Natural killer cell (primary cell): ENCODE measurements at places on chromosomes 7 and 10. TPM values are rescaled to one million over a fixed set of nuclear protein-coding genes. Genes with fewer than 3 reads are reported as not detected.

GRCh38 chr7:142328551-142328950 lies 70.7 kb upstream of the PRSS58 start:
- H3K36me3 ChIP-seq = no peaks in the 10 kb centered on the region
- no peak overlapping the region for H3K27ac ChIP-seq
- no peak for DNase-seq
- peaks cover 2% of the 10 kb centered on the region for H3K27me3 ChIP-seq
- no peak overlapping the region for H3K4me3 ChIP-seq

DNA sequence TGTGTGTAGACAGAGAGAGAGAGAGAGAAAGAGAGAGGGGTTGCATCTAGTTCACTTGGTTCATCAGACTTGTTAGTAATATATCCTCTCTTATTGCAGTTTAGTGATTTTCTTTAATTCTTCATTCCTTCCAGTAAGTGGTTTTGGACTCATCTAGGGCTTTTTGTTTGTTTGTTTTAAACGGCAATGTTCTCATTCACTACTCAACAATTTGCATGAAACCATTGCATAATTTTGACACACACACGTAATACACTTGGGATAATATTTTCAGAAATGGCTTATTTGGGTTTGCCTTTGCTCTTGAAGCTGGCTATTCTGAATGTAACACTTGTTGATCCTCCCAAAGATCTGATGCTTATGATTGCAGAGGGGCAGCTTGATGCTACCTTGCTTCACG lies 16.4 kb upstream of the ZNF32 start:
- H3K27me3 ChIP-seq = no peaks in the 10 kb centered on the region
- H3K4me1 ChIP-seq = peaks cover 19% of the 10 kb centered on the region

DNA sequence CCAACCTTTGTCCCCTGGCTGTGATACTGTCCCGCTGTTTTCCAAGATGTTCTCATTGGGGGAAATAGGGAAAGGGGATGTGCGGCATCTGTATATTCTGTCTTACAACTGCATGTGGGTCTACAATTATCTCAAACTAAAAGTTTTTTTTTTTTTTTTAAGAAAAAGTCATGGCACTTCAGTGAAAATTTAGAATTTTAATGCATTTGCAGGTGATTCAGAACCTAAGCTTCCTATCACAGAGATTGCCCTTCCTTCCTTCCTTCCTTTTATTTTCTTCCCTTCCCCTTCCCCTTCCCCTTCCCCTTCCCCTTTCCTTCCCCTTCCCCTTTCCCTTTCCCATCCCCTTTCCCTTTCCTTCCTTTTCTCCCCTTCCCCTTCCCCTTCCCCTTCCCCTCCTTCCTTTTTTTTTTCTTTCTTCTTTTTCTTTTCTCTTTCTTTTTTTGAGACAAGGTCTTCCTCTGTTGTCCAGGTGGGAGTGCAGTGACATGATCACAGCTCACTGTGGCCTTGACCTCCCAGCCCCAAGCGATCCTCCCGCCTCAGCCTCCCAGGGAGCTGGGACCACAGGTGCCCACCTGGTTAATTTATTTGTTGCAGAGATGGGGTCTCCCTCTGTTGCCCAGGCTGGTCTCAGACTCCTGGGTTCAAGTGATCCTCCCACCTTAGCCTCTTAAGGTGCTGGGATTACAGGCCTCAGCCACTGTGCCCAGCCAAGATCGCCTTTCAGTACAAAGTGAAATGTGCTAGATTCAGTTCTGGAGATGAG lies 32.0 kb downstream of the JAKMIP3 start:
- H3K4me3 ChIP-seq = no peak overlapping the region
- H3K27me3 ChIP-seq = no peaks in the 10 kb centered on the region
- H3K27ac ChIP-seq = no peak overlapping the region
- no peaks in the 10 kb centered on the region for H3K36me3 ChIP-seq
- H3K4me1 ChIP-seq = peaks cover 4% of the 10 kb centered on the region
- no peak for DNase-seq

GRCh38 chr10:3105905-3106304 lies 38.6 kb downstream of the PFKP start:
- no peaks in the 10 kb centered on the region for H3K4me1 ChIP-seq
- no peak for DNase-seq
- no peaks in the 10 kb centered on the region for H3K27me3 ChIP-seq
- no peak overlapping the region for H3K4me3 ChIP-seq
- H3K36me3 ChIP-seq = peaks cover 57% of the 10 kb centered on the region
- no peak overlapping the region for H3K27ac ChIP-seq

DNA sequence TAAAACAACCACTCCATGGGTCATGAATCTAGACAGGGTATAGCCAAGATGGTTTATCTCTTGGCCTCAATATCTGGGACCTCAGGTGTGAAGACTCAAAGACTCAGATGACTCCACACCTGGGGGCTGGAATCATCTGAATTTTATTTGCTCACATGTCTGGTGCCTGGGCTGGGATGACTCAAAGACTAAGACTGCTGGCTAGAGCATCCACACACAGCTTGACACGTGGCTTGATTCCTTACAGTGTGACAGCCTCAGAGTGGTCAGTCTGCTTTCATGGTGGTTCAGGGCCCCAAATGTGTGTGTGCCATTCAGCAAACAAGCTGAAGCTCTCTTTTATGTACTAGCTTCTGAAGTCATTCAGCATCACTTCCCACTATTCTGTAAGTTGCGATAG lies 333.7 kb downstream of the RNLS start:
- peaks cover 3% of the 10 kb centered on the region for H3K4me1 ChIP-seq
- no peaks in the 10 kb centered on the region for H3K27me3 ChIP-seq
- H3K27ac ChIP-seq = no peak overlapping the region
- no peak overlapping the region for H3K4me3 ChIP-seq
- H3K36me3 ChIP-seq = no peaks in the 10 kb centered on the region

- DNase-seq = peak; percentile 61
- no peaks in the 10 kb centered on the region for H3K36me3 ChIP-seq
- H3K4me3 ChIP-seq = peak overlapping the region; percentile 33
- peak overlapping the region; percentile 29 for H3K27ac ChIP-seq
Measured at GRCh38 chr7:156892081-156892800, 742 bp downstream of the LMBR1 start.

- no peak for DNase-seq
- H3K27ac ChIP-seq = no peak overlapping the region
- peaks cover 58% of the 10 kb centered on the region for H3K36me3 ChIP-seq
- no peak overlapping the region for H3K4me3 ChIP-seq
Measured at GRCh38 chr7:105141068-105141467, 127.1 kb downstream of the KMT2E start.

- no peaks in the 10 kb centered on the region for H3K27me3 ChIP-seq
- no peak overlapping the region for H3K4me3 ChIP-seq
- no peaks in the 10 kb centered on the region for H3K36me3 ChIP-seq
- DNase-seq = no peak
- no peak overlapping the region for H3K27ac ChIP-seq
Measured at GRCh38 chr7:90948085-90948484, 316.1 kb upstream of the FZD1 start.

Gene INHBA
- total RNA-seq = not detected

Gene SPDYE17
- not detected for total RNA-seq

Gene BTBD16
- total RNA-seq = not detected

Gene C7orf57
- 0.85 TPM for total RNA-seq
